ENCODE measurements at places on chromosomes 11 and 22. TPM values are rescaled to one million over a fixed set of nuclear protein-coding genes. Genes with fewer than 3 reads are reported as not detected.
A peak's percentile ranks its signal among the peaks of the same experiment; 100 is the strongest.

The STK33 gene
- total RNA-seq: 0.18 TPM

The CPT1A gene
- total RNA-seq: 34.2 TPM

The PAX6 gene
- total RNA-seq: not detected

The RAG1 gene
- total RNA-seq: 0.12 TPM

The SLC1A2 gene
- 1.7 TPM for total RNA-seq

The JAM3 gene
- total RNA-seq: 54.1 TPM

The TBX10 gene
- not detected for total RNA-seq

GRCh38 chr11:46835897-46836296 lies 10.2 kb downstream of the CKAP5 start:
- no peak overlapping the region for H3K4me3 ChIP-seq
- H3K27me3 ChIP-seq: no peaks in the 10 kb centered on the region
- no peak overlapping the region for H3K27ac ChIP-seq

- no peak overlapping the region for H3K27ac ChIP-seq
- DNase-seq: no peak
- H3K36me3 ChIP-seq: no peaks in the 10 kb centered on the region
- no peaks in the 10 kb centered on the region for H3K27me3 ChIP-seq
- no peaks in the 10 kb centered on the region for H3K4me1 ChIP-seq
These were observed 1494.6 kb downstream of the TBC1D22A start for GRCh38 chr22:48256776-48257684.

- peak; percentile 99 for DNase-seq
- peak overlapping the region; percentile 92 for H3K4me3 ChIP-seq
- H3K36me3 ChIP-seq: no peaks in the 10 kb centered on the region
- peaks cover 1% of the 10 kb centered on the region for H3K27me3 ChIP-seq
These were observed 15.3 kb upstream of the MRTFA start for GRCh38 chr22:40651563-40652501.

GRCh38 chr11:86372586-86372985 lies 2.1 kb upstream of the CCDC81 start:
- H3K4me3 ChIP-seq: no peak overlapping the region
- H3K27ac ChIP-seq: no peak overlapping the region
- peaks cover 25% of the 10 kb centered on the region for H3K4me1 ChIP-seq
- H3K36me3 ChIP-seq: peaks cover 24% of the 10 kb centered on the region

GRCh38 chr22:35203583-35203982 lies 53.7 kb upstream of the HMGXB4 start:
- DNase-seq: no peak
- no peak overlapping the region for H3K27ac ChIP-seq
- H3K4me1 ChIP-seq: peaks cover 6% of the 10 kb centered on the region
- H3K27me3 ChIP-seq: peaks cover 22% of the 10 kb centered on the region

GRCh38 chr11:35593143-35593542 lies 25.1 kb upstream of the FJX1 start:
- H3K4me1 ChIP-seq: peaks cover 56% of the 10 kb centered on the region
- H3K4me3 ChIP-seq: no peak overlapping the region
- peak overlapping the region; percentile 33 for H3K27ac ChIP-seq
- H3K36me3 ChIP-seq: peaks cover 6% of the 10 kb centered on the region
- peak; percentile 88 for DNase-seq

GRCh38 chr22:40044870-40045834 lies 50.4 kb downstream of the FAM83F start:
- DNase-seq: no peak
- peak overlapping the region; percentile 94 for H3K4me3 ChIP-seq
- peaks cover 9% of the 10 kb centered on the region for H3K27me3 ChIP-seq
- no peaks in the 10 kb centered on the region for H3K36me3 ChIP-seq
- H3K4me1 ChIP-seq: peaks cover 27% of the 10 kb centered on the region

GRCh38 chr11:109644152-109644551 lies 222.2 kb downstream of the C11orf87 start:
- no peak overlapping the region for H3K4me3 ChIP-seq
- DNase-seq: no peak
- no peaks in the 10 kb centered on the region for H3K4me1 ChIP-seq
- no peaks in the 10 kb centered on the region for H3K36me3 ChIP-seq

- H3K27me3 ChIP-seq: peaks cover 61% of the 10 kb centered on the region
- H3K27ac ChIP-seq: no peak overlapping the region
- H3K4me3 ChIP-seq: no peak overlapping the region
These were observed 6.7 kb upstream of the SYT7 start for GRCh38 chr11:61587541-61587941.

GRCh38 chr11:41382927-41383326 lies 76.5 kb downstream of the LRRC4C start:
- no peak overlapping the region for H3K27ac ChIP-seq
- no peak overlapping the region for H3K4me3 ChIP-seq
- no peaks in the 10 kb centered on the region for H3K27me3 ChIP-seq
- no peaks in the 10 kb centered on the region for H3K4me1 ChIP-seq
- H3K36me3 ChIP-seq: no peaks in the 10 kb centered on the region

DNA sequence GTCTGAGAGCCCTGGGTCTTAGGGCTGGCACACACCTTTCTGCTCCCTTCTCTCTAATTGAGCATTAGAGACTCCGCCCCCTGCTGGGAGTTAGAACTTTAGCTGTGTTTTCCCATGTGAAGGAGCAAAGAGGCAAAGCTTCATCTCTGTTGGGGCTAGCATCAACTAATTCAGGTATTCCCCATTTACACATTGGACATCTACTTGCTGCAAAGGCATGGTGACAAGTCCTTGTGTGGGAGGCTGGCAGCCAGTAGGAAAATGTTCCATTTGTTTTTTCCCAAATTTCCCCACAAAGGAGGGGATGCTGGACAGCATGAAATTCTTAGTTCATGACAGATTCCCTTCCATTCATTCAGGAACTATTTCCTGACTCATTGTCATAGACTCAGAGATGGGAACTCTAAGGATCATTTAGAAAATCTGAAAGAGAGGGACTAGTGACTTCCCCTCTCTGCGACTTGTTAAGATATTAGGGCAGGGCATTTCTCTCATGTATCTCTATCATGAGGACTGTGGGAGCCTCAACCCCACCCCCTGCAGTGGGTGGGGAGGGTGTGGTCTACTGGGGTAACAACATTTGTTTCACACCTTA lies 3.6 kb downstream of the CD44 start:
- H3K36me3 ChIP-seq: peaks cover 77% of the 10 kb centered on the region
- peak overlapping the region; percentile 91 for H3K27ac ChIP-seq
- H3K27me3 ChIP-seq: peaks cover 55% of the 10 kb centered on the region
- DNase-seq: peak; percentile 74
- H3K4me1 ChIP-seq: peaks cover 78% of the 10 kb centered on the region
- peak overlapping the region; percentile 96 for H3K4me3 ChIP-seq

- no peak for DNase-seq
- peaks cover 14% of the 10 kb centered on the region for H3K36me3 ChIP-seq
- no peak overlapping the region for H3K4me3 ChIP-seq
These were observed 31.2 kb downstream of the ALG9 start for GRCh38 chr11:111840143-111840542.

GRCh38 chr11:93775289-93775688 lies 8.8 kb upstream of the MED17 start:
- no peaks in the 10 kb centered on the region for H3K36me3 ChIP-seq
- no peak for DNase-seq
- no peak overlapping the region for H3K27ac ChIP-seq
- no peak overlapping the region for H3K4me3 ChIP-seq
- no peaks in the 10 kb centered on the region for H3K27me3 ChIP-seq
- H3K4me1 ChIP-seq: no peaks in the 10 kb centered on the region

DNA sequence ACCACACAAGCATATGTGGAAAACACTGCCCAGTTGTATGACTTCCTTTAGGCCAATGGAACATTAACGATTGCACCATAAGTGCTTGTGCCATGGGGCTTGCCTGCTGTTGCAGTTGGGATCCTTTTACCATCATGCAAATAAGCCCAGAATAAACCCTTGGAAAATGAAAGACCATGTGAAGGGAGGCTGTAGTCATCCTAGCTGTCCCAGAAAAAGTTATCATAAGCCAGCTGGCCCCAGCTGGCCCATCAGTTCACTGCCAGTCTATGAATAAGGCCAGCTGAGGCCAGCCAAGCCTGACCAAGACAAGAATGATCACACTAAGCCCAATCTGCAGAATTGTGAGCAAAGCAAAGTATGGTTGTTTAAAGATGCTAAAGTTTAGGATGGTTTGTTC lies 253.9 kb upstream of the ARHGAP20 start:
- H3K4me3 ChIP-seq: no peak overlapping the region
- peaks cover 30% of the 10 kb centered on the region for H3K4me1 ChIP-seq
- no peak for DNase-seq
- H3K36me3 ChIP-seq: no peaks in the 10 kb centered on the region

GRCh38 chr11:58576887-58577471 lies 1.3 kb upstream of the LPXN start:
- peaks cover 71% of the 10 kb centered on the region for H3K4me1 ChIP-seq
- peak; percentile 38 for DNase-seq
- peak overlapping the region; percentile 98 for H3K4me3 ChIP-seq
- no peaks in the 10 kb centered on the region for H3K27me3 ChIP-seq
- H3K36me3 ChIP-seq: peaks cover 19% of the 10 kb centered on the region

DNA sequence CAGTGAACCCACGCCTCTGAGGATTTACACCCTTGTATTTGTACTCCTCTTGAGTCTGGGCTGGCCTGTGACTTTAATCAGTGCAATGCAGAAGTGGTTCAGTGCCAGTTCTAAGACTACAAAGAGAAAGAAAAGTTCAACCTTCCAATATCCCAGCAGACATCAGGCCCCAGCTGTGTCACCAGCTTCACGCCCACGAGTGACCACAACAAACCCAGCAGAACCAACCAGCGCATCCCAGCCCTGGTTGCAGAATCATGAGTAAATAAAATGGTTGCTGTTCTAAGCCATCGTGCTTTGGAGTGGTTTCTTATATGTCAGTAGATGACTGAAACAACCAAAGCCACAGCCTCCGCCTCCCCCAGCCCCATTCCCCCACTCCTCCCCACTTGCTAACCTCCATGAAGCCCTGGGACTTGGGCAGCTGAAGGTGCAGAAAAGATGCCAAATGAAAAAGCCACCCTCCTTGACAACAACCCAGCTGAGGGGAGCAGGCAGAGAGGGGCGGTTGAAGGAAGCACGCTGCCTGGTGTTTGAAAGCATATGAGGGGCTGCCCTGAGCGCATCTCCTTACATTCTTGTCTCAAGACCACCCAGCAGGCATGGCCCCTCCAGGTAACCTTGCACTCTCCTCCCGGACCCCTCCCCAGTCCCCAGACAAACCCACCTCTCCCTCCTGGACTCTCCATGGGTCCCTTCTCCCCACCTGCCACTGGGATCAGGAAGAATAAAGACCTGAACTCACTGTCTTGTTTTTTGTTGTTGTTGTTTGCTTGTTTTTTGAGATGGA lies 20.9 kb downstream of the TSKU start:
- H3K4me3 ChIP-seq: no peak overlapping the region
- no peak for DNase-seq
- H3K36me3 ChIP-seq: no peaks in the 10 kb centered on the region

All from HFFc6 (cell line).